ENCODE measurements at places on chromosomes 5 and 9.

DNA sequence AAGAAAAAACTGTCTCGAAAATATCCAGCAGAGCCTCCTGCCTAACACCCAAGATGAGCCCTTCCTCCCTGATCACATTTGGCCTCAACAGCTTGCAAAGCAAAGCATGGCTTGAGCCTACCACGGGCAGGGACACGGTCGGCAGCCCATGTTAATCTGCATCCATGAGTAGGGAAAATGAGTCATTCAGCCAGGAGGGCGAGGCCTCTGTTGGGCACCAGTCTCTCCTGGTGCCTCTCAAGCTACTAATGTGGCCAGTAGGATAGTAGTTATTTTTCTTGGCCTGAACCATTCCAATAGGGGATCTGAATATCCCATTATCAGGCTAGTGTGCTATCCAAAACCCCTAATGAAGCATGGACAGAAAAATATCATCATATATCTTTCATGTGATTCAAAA lies 43.0 kb upstream of the SHB start:
- no peaks in the 10 kb centered on the region for H3K36me3 ChIP-seq
- no peaks in the 10 kb centered on the region for H3K27me3 ChIP-seq
- H3K27ac ChIP-seq: no peak overlapping the region
- DNase-seq: no peak
- no peak overlapping the region for H3K4me3 ChIP-seq
- H3K4me1 ChIP-seq: no peaks in the 10 kb centered on the region

- H3K27ac ChIP-seq: no peak overlapping the region
- no peaks in the 10 kb centered on the region for H3K4me1 ChIP-seq
- H3K4me3 ChIP-seq: no peak overlapping the region
- no peaks in the 10 kb centered on the region for H3K36me3 ChIP-seq
- DNase-seq: no peak
- H3K27me3 ChIP-seq: no peaks in the 10 kb centered on the region
These were observed 13.0 kb upstream of the RASGEF1C start for GRCh38 chr5:180222056-180222455.

DNA sequence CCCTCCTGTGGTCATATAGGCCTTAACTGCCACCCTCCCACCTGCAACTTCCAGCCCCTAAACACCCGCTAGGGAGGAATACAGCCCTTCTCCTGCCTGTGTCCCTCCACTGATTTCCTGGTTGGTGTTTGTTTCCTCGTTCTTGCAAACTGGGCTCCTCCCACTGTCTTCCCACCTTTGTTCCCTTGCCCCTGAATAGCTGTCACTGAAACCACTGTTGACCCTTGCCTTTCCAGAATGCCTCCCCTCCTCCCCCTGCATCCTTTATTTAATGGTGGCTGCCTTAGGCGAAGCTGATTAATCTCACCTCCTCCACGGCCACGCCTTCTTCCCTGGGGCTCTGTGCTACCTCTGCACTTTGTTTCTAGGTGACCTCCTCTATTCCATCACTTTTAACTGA lies 626.7 kb downstream of the BNC2 start:
- no peaks in the 10 kb centered on the region for H3K27me3 ChIP-seq
- H3K4me1 ChIP-seq: no peaks in the 10 kb centered on the region
- no peak for DNase-seq
- no peak overlapping the region for H3K4me3 ChIP-seq

GRCh38 chr9:110832926-110833325 lies 164.3 kb downstream of the MUSK start:
- no peaks in the 10 kb centered on the region for H3K36me3 ChIP-seq
- H3K27ac ChIP-seq: no peak overlapping the region
- DNase-seq: no peak
- no peak overlapping the region for H3K4me3 ChIP-seq
- H3K4me1 ChIP-seq: no peaks in the 10 kb centered on the region

DNA sequence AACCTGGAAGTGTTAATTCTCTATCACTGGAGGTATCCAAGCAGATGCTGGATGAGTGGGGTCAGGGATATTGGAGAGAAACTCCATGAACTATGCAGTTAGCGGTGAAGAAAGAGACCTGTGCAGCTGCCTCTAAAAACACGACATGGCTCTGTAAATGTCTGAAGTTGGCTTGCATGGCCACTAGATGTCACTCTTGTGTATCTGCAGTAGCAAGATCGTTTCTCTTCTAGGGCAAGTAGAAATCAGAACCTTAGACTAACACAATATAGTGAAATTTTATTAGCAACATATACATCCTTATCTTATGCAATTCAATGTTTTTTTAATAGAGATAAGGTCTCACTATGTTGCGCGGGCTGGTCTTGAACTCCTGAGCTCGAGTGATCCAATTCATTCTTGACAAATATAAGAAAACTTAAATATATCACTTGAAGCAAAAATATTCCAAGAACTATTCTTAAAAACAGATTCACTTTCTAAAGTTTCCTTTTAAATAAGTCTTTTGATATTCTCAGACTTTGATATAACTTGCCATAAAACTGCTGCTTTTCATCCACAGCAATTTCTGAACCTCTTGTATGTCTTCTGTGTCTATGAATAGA lies 2.9 kb downstream of the OR2S2 start:
- H3K4me1 ChIP-seq: no peaks in the 10 kb centered on the region
- DNase-seq: no peak
- H3K36me3 ChIP-seq: no peaks in the 10 kb centered on the region
- no peak overlapping the region for H3K4me3 ChIP-seq

GRCh38 chr5:158814521-158814920 lies 285.2 kb downstream of the EBF1 start:
- H3K27me3 ChIP-seq: no peaks in the 10 kb centered on the region
- H3K4me1 ChIP-seq: no peaks in the 10 kb centered on the region
- no peaks in the 10 kb centered on the region for H3K36me3 ChIP-seq
- no peak for DNase-seq
- H3K27ac ChIP-seq: no peak overlapping the region

DNA sequence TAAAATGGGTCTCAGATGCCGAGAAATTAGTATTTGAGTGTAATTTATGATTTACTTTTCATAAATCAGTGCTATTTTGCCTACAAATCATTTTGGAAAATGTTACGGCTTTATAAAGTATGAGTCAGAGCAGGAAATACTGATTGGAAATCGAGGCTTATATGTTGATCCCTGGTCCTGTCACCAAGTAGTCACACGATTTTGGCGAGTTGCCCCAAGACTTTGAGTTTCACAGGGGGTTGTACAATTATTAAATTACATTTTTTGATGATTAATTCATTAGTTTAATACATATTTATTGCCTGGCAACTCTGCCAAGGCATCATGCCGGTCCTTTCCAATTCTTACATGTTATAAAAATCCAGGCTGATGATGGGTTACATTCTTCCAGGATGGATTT lies 443.9 kb upstream of the KLF4 start:
- no peaks in the 10 kb centered on the region for H3K36me3 ChIP-seq
- H3K4me3 ChIP-seq: no peak overlapping the region
- no peak for DNase-seq
- H3K27ac ChIP-seq: no peak overlapping the region
- no peaks in the 10 kb centered on the region for H3K27me3 ChIP-seq

DNA sequence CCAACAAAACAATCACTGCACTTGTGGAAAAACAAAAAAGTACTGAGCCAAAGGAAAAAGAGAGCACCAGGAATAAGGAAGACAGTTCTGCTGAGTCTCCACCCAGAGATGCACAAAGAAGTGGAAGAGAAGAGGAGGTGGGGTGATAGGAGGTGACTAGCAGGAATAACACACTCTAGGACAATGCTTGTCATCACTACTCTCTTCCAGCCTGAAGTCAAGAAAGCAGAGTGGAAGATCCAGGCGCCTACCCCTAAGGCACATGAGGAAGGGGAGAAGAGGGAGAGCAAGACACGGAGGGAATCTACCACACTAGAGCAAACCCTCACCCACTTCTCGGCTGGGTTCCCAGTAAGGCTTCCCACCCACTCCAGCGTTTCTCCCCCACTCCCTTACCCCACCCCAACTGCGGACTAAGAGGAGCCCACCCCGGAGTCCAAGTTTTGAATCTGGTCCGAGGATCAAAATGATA lies 1.7 kb downstream of the SLIT3 start:
- H3K4me1 ChIP-seq: peaks cover 12% of the 10 kb centered on the region
- peaks cover 41% of the 10 kb centered on the region for H3K27me3 ChIP-seq
- no peak for DNase-seq
- H3K4me3 ChIP-seq: no peak overlapping the region
- H3K36me3 ChIP-seq: no peaks in the 10 kb centered on the region
- no peak overlapping the region for H3K27ac ChIP-seq

GRCh38 chr5:43113546-43113945 lies 7.2 kb upstream of the ZNF131 start:
- H3K27ac ChIP-seq: no peak overlapping the region
- no peaks in the 10 kb centered on the region for H3K27me3 ChIP-seq
- no peaks in the 10 kb centered on the region for H3K4me1 ChIP-seq
- no peaks in the 10 kb centered on the region for H3K36me3 ChIP-seq
- no peak for DNase-seq

DNA sequence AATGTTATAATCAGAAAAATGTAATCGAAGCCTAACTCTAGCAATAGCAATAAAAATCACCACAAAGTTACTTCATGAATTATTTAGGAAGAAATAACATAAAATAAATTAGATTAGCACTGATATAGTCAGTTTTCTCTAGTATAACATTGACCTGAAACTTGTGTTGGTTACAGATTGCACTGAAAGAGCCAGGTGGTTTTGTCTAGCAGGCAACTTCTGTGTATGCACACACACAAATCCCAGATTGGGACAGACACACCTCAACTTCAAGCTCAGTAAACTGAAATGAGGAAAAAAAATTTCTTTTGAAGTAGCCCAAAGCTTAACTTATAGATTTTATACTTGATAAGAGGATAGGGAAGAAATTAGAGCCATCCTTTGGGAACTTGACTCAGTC lies 129.3 kb downstream of the EFNA5 start:
- no peaks in the 10 kb centered on the region for H3K36me3 ChIP-seq
- no peaks in the 10 kb centered on the region for H3K27me3 ChIP-seq
- no peak overlapping the region for H3K4me3 ChIP-seq
- no peak for DNase-seq

- DNase-seq: no peak
- H3K4me1 ChIP-seq: peaks cover 11% of the 10 kb centered on the region
- H3K4me3 ChIP-seq: no peak overlapping the region
- H3K36me3 ChIP-seq: no peaks in the 10 kb centered on the region
- H3K27ac ChIP-seq: no peak overlapping the region
- H3K27me3 ChIP-seq: no peaks in the 10 kb centered on the region
These were observed 4.3 kb upstream of the AGPAT2 start for GRCh38 chr9:136691316-136692184.

DNA sequence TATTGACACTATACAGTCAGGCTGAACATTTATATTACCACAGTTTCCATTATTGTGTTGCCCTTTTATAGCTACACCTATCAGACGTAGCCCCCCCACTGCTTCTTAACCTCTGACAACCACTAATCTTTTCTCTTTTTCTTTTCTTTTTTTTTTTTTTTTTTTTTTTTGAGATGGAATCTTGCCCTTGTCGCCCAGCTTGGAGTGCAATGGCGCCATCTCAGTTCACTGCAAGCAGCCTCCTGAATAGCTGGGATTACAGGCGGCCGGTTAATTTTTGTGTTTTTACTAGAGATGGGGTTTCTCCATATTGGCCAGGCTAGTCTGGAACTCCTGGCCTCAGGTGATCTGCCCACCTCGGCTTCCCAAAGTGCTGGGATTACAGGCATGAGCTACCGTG lies 75.4 kb downstream of the UHRF2 start:
- peaks cover 3% of the 10 kb centered on the region for H3K36me3 ChIP-seq
- no peak overlapping the region for H3K27ac ChIP-seq
- H3K4me1 ChIP-seq: no peaks in the 10 kb centered on the region
- H3K27me3 ChIP-seq: no peaks in the 10 kb centered on the region
- no peak for DNase-seq

GRCh38 chr5:73693573-73694061 lies 67.6 kb downstream of the ARHGEF28 start:
- no peak overlapping the region for H3K27ac ChIP-seq
- no peak overlapping the region for H3K4me3 ChIP-seq
- DNase-seq: no peak
- no peaks in the 10 kb centered on the region for H3K27me3 ChIP-seq
- peaks cover 3% of the 10 kb centered on the region for H3K4me1 ChIP-seq
- H3K36me3 ChIP-seq: no peaks in the 10 kb centered on the region

DNA sequence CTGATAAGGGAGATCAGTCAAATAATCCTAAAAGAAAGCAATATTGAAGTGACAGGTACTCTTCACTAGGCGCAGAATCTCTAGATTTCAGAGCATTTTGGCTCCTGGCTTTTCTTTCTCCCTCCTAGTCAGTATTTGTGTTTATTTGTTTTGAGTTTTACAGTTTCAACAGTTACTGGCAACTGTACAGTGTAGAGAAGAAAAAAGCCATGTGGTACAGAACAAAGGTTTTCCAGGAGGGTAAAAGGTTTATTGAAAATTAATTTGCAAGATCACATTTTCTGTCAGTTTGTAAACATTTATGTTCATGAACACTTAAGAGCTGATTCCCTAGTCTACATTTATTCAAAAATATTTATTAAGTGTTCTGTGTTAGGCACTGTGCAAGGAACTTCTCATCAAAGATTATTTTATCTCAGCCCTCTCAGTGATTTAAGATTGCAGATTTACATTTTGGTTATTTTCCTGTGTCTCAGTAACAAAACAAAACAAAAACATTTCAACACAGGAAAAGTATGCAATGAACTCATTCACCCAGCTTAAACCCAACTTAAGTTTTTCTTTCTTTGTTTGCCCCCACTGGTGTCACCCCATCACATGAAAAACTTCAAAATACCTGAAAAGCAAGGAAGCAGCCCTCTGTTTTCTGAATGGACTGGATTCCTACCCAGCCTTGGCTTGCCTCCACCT lies 12.9 kb downstream of the MINAR2 start:
- no peaks in the 10 kb centered on the region for H3K36me3 ChIP-seq
- H3K4me1 ChIP-seq: 0 out of 2 replicates have a peak, but pooled peaks cover 3% of the 10 kb centered on the region
- no peak overlapping the region for H3K4me3 ChIP-seq
- no peak for DNase-seq
- no peaks in the 10 kb centered on the region for H3K27me3 ChIP-seq
